ENCODE measurements at places on chromosomes 6 and 20.

GRCh38 chr20:17676942-17677341 is 5.1 kb downstream of the RRBP1 start:
- DNase-seq = no peak

- DNase-seq = no peak
Observed at GRCh38 chr6:104483225-104483834, 376.4 kb downstream of the HACE1 start.

DNA sequence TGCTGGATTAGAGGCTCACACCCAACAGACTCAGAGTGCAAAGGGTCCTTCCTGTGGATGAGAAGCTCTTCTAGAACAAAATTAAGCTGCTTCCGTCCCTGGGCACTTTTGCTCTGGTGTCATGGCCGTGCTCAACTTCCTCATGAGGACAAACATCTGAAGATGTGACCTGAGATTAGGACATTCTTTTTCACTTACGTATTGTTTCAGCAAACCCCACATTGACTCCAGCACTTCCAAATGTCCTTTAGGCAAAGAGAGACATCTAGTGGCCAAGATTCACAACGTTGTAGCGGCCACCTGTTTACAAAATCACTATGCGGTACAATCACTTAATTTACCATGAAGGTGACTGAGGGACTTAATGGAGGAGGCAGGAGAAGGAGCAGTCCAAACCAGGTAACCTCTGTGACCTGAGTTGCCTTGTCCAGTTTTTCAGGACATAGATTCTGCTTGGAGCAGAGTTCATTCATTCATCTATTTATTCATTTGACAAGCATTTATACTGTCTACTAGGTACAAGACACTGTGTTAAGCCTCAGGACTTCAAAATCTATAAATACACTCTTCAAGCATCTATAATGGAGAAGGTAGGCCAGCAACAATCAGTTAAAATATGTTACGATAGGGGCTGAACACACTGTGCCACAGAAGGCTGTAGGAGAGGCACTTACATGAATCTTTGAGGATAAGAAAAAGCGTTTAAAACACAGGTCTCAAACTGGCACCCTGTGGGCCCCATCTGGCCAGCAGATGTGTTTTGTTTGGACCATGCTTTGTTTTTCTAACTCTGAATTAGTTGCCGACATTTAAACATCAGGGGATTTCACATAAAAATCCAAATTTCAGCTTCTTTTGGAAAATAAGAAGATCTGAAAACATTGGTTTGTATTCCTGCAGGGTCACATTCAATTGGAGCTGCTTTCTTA is 5.6 kb upstream of the ADGRF1 start:
- peak; percentile 12 for DNase-seq

DNA sequence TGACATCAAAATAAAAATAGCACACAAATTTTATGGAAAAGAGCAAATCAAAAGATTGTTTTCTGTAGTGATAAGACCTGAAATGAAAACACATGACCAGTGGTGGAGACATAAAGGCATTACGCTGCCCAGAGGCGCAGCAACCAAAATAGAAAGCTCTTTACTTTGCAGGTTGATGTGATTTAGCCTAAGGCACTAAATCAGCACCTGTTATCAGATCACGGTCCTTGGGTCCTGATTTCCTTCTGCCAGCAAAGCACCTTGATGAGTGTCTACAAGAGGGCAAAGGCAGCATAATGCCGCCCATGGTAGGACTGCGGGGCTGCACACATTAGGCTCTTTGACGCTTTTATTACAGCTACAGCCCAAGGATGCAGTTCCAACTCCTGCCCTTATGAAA is 19.3 kb upstream of the RAMACL start:
- DNase-seq = no peak

DNA sequence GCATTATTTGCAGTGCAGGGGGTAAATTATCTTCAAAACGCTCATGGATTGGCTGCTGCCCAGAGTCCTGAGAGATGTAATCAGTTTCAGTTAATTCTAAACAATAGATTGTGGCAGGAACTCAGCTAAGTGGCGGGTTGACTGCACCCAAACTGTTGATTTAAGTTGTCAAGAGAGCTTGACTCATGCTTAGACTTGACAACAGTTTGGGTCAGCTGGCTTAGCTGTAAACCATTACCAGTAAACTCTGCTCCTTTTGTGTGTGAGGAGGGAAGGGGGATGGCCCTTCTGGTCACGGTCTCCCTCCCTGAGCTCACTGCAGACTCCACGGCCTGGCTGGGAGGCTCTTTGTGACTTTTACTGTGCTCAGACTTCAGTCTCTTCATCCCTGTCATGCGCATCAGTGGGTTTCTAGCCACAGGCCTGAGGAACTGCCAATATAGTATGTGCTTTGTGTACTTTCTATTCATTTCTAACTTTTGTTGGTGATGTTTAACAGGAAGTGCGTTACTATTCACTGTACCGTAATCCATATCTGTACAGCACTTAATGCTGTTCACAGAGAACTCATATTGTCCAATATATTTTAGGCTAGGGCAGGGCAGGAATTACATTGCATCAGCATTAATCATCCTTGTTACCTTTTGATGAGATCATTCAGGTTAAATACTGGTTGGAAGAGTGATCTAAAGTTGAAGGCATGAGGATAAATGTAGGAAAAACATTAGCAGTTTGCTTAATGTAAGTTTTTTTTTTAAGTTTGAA is 488.3 kb downstream of the CDKAL1 start:
- DNase-seq = no peak

GRCh38 chr20:14208956-14209355 is 128.5 kb downstream of the FLRT3 start:
- no peak for DNase-seq

DNA sequence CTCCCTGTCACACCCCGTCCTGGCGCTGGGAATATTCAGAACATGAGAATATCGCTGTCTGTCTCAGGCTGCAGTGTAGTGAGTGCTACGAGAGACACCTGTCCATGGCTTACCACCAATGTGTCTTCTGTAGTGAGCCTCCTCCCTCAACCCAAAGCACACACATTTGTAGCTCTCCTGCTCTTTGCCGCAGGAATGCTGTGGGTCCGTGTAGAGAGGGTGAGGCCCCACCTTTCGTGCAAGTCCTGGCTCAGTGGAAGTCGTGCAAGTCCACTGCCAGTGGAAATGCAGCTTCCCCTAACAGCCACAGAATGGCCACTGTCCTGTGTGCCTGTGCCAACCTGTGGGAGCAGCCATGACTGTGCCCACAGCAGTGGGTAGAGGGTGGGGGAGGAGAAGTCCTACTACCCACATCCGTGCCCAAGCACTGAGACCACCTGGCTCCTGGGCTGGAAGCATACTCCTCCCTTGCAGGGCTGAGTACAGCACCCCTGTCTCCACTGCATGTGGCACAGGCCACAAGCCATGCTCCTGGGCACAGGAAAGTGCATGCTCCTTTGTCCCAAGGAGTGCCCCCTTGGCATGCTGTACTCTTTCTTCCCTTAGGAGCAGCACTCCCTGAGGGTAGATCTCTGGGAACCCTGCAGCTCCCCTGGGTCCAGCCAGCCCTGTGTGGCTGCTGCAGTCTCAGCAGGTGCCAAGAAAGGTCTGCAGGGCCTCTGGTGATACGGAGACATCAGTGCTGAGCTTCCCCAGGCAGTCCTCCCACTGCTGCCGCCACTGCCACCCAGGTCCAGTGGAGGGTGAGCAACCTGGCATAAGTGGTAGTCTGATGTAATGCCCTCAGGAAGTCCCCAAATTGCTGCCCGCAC is 28.0 kb downstream of the IGF2R start:
- no peak for DNase-seq

DNA sequence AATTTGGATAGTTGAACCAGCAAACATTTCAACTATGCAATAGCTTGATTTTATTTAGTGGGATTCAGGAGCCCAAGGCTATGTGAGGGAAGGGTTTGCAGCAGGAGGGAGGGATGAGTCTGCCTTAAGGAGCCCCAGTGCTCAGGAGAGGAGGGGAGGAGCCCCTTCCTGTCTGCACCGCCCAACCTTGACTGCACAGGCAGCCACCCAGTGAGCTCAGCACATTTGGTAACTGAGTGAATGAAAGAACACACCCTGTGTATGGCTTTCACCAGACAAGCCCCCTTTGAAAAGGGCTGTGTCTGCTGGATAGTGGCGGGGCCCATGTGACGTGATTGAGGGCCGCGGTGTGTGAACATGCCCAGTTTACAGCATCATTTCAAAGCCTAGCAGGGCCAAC is 17.0 kb downstream of the DACT2 start:
- no peak for DNase-seq

DNA sequence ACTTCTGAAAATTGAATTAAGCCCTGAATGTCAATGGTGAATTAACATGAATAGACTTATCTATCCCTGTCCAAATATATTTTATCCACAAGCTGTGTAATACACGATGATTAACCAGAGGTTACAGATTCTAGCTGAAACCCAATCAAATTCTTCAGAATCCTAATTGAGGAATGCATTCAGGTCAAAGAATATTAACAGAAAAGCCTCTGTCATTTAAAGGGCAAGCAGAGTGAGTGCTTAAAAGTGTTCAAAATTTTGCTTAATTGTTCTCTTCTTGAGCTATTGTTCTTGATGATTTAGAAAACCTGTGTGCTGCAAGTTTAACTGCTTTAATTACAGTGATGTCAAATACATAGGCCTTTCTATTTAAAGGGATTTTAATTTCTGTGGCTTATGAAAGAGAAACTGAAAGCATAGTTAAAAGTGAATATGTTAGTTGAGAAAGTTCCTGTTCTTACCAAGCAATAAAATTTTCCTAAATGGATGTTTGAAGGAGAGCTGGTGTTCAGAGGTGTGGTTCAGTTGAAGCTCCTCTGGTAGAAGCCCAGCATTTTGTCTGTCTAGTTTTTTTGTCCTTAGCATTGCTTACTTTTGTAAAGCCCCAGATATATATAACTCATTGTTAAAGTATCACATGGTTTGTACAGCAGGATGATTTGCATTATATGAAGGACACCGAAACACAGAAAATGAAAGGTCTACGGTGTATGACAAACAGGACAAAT is 466.3 kb upstream of the PLCB4 start:
- DNase-seq = no peak

- DNase-seq = peak; percentile 64
Observed at GRCh38 chr6:157885211-157885788, 62.3 kb downstream of the SNX9 start.

DNA sequence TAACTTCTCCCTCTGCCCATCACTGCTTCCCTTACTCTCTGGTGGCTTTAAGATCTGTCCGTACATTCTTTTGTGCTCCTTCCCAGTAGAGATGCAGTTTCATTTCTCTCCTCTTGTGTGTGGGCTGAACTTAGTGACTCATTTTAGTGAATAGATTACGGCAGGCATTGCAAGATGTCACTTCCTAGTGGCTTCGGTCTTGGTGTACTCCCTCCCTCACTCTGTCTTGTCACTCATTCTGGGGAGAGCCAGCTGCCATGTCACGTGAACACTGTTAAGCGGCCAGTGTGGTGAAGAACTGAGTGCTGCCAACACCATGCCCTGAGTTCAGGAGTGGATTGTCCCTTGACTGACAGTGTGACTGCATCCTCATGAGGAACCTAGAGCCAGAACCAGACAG is 115.9 kb downstream of the OTOR start:
- no peak for DNase-seq

GRCh38 chr6:41088451-41088850 is 15.7 kb downstream of the NFYA start:
- DNase-seq = no peak

DNA sequence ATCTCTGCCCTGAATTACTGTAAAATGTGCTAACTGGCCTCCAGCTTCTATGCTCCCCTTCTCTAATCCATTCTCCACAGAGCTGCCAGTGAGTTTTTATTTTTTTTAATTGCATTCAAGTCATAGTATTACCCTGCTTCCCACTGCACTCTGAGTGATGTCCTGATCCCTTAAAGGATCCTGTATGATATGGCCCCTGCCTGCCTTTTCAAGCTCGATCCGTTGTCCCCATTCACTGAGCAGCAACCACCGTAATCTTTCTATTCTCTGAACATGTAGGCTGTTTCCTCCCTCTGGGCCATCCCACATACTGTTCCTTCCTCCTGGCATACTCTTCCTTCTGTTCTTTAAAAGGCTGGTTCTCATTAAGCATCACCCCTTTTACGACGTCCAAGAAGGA is 9.3 kb downstream of the TNFRSF21 start:
- DNase-seq = no peak

DNA sequence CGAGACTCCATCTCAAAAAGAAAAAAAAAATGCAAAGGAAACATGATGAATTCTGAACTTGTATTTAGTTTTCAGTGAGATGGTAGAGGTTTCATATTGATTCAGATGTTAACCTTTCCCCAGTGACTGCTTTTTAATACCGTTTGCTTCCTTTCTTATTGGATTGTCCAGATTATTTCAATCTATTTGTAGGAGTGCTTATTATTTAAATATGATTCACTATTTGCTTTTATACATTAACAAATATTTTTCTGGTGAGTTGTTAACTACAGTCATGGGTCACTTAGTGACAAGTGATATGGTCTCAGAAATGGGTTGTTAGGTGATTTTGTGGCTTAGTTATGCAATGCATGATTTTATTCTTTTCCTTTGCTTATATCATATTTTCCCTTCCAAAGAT is 8.4 kb downstream of the PI3 start:
- no peak for DNase-seq

- no peak for DNase-seq
Observed at GRCh38 chr6:163179721-163180120, 234.8 kb upstream of the QKI start.

- peak; percentile 87 for DNase-seq
Observed at GRCh38 chr6:84227434-84228197, at the start of gene CEP162. TSS of gene CEP162 (minus strand) at chr6:84227643. CDS start at chr6:84226393, 1,250 bp downstream.

GRCh38 chr20:51563174-51563485 is 20.6 kb upstream of the NFATC2 start:
- no peak for DNase-seq

DNA sequence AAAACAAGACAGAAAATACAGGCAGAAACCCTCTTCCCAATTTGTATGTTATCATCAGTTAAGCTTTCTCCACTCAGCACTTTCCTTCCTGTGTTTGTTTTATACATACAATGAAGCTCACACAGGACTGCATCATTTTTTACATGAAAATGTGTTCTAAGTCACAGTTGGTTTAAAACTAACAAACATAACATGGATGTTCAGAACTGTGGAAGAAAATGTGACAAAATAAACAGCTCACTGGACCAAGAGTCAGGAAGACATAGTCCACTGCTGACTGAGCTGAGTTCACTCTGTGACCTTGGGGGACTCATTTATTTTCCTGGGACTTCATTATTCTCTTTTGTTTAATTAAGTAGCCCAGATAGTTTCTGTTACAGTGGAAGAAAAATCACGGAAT is 331.5 kb downstream of the SYNE1 start:
- DNase-seq = no peak

GRCh38 chr20:5153612-5154542 is 27.1 kb downstream of the CDS2 start:
- DNase-seq = no peak

GRCh38 chr6:64930681-64931080 is 776.3 kb downstream of the EYS start:
- DNase-seq = no peak

GRCh38 chr6:121356575-121356974 is 22.3 kb upstream of the TBC1D32 start:
- DNase-seq = no peak

DNA sequence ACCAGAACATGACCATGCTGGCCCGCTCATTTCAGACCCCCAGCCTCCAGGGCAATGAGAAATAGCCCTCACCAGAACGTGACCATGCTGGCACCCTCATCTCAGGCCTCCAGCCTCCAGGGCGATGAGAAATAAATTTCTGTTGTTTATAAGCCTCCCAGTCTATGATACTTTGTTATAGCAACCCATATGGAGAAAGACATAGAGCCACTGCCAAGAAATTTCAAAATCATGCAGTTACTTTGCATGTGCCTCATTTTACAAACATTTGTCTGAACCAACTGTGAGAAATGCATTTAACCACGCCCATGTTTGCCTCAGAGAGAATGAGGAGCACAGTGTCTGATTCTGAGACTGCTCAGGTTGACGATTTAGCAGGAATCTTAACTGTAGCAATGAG is 15.5 kb downstream of the CYP39A1 start:
- no peak for DNase-seq

GRCh38 chr6:98847779-98848538 is 13.6 kb downstream of the POU3F2 start:
- no peak for DNase-seq
